ENCODE measurements at places on chromosomes 3 and 15.

GRCh38 chr3:41508063-41508696 is 308.9 kb downstream of the CTNNB1 start:
- DNase-seq = no peak

DNA sequence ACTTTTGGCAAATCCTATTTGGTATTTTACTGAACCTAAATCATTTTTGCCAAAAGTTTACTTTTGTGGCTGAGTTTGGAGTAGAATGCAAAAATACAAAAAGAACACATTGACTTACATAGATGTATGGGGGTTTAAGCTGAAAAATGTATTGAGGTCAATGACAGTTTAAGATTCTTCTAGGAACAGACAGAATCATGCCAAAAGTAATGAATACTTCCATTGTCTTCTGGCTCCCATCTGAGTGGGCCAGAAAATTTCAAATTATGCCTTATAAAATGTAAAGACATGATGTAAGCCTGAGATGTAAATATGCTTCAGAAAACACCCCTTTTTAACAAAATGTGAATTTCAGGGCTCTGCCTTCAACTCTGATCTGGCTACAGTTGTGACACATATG is 375.1 kb upstream of the DPH6 start:
- no peak for DNase-seq

GRCh38 chr3:114645392-114645791 is 351.6 kb downstream of the TIGIT start:
- DNase-seq = no peak

DNA sequence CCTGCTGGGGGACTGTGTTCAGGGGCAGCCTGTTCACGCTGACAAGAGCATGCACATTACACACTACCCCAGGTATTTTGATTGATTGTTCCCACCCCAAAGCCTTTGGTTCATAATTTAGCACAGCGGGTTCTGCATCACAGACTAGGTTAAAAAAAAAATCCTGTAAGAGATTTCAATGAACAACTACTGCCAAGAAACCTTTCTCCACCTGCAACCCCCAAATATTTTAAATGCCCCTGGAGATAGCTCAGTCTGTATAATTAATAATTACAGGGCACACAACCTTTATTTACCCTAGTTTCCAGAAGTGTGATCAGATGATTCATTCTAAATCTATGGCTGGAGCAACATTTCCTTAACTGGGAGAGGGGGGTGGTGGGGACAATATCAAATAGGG is 87.6 kb downstream of the NR2F2 start:
- DNase-seq = no peak

GRCh38 chr3:41629072-41629471 is 332.8 kb downstream of the ULK4 start:
- DNase-seq = no peak

GRCh38 chr15:93762036-93762435 is 469.3 kb upstream of the MCTP2 start:
- no peak for DNase-seq

- no peak for DNase-seq
Observed at GRCh38 chr3:114496021-114496434, 202.2 kb downstream of the TIGIT start.
